A172 (cell line): ENCODE measurements at places on chromosomes 6 and 20.

DNA sequence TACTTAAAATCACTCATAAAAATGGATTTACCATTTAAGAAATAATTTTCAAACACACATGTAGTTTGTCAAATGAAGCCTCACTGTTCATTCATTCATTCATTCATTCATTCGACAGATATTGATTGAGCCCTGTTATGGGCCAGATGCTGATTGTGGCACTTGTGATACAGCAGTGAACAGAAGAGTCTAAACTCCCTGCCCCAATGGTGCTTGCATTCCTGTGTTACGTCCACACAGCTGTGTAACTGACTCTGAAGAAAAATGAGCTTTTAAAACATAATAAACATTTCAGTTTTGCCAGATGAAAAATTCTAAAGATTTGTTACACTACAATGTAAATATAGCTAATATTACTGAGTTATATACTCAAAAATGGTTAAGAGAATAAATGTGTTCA, 46.2 kb downstream of the BACH2 start:
- DNase-seq: no peak

- DNase-seq: no peak
These were observed 112.2 kb downstream of the SYCP2 start for GRCh38 chr20:59821201-59821600.

GRCh38 chr20:32465092-32465900, 107.2 kb downstream of the ASXL1 start:
- no peak for DNase-seq

DNA sequence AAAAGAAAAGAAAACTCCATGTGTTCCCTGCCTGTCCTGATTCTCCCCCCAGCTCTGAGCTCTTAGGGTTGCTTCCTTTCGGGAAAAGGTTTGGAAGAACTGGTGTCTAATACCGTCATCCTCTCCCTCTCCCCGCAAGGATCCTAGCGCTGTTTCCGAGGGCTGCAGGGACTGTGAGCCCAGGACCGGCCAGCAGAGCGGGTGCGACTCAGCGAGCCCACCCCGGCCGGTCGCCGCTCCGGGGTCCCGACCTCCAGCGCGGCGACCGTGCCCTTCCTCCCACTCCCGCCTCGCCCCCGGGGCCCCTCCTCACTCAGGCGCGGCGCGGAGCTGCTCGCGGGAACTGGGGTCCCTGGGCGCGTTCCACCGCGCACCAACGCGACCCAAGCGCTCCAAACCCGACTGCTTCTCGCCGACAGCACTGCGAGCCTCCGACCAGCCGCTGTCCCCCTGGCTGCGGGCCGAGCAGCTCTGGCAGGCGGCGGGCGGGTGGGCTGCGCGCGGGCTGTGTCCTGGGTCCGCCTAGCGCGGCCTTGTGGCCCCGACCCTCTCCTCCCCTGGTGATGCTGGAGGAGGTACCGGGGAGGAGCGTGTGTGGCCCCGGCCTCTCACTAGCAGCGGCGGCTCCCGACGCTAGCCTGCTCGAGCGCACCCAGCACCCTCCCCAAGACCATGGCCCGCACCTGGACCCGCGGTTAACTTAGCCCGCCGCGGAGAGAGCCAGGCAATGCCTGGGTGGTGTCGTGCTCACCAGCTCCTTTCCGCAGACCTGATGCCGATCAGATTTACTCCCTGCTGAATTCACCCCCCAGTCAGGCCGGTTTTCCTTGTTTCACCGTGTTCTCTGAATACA, at the start of gene PLA2G7:
Gene PLA2G7, minus strand, starts transcription at position 509 of the 853 bp plus-strand sequence. CDS start 12,484 bp downstream, outside the sequence.
- DNase-seq: no peak

- DNase-seq: no peak
These were observed 809.7 kb downstream of the MAFB start for GRCh38 chr20:39879296-39879695.

GRCh38 chr6:11876934-11877433, 98.4 kb upstream of the ADTRP start:
- DNase-seq: no peak

DNA sequence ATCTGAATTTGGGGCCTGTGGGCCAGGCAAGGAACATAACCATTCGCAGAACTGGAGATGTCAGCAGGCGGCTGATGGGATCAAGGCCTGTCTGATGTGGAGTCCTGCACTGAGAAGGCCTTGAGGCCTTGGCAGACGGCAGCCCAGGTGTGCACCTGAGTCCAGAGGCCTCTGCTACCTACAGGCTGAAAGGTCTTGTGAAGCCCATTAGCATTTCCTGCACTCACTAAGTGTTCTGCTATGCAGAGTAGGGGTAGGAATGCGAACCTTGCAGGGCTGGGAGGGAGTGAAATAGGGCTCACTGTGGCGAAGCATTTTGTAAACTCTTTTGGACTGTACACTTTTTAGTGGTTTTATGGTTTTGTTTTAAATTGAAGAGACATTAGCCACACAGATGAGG, 48.3 kb upstream of the RNF24 start:
- DNase-seq: no peak
